ENCODE measurements at places on chromosomes 16 and 17. TPM values are rescaled to one million over a fixed set of nuclear protein-coding genes. Genes with fewer than 3 reads are reported as not detected.

DNA sequence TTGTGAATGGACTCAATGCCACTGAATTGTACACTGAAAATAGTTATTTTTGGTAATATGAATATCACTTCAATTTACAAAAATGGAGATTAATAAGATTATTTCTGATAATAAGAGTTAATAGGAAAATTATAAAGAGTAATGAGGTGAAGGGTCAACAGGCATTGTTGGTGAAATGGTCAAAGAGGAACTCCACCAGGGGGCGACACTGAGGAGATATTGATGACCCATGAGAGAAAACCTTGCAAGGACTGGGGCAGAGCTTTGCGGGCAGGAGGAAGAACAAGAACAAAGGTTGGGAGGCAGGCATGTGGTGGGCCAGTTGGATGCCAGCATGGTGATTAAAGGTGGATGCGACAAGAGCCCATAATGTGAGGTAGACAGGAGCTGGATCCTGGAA, 74.0 kb upstream of the XYLT1 start:
- H3K36me3 ChIP-seq: no peaks in the 10 kb centered on the region
- H3K27ac ChIP-seq: no peak overlapping the region
- no peak for DNase-seq
- no peak overlapping the region for H3K4me3 ChIP-seq
- no peaks in the 10 kb centered on the region for H3K4me1 ChIP-seq
- H3K27me3 ChIP-seq: no peaks in the 10 kb centered on the region

- H3K4me3 ChIP-seq: no peak overlapping the region
- H3K27ac ChIP-seq: no peak overlapping the region
- H3K36me3 ChIP-seq: no peaks in the 10 kb centered on the region
- peaks cover 34% of the 10 kb centered on the region for H3K4me1 ChIP-seq
- DNase-seq: no peak
- no peaks in the 10 kb centered on the region for H3K27me3 ChIP-seq
These were observed 126.3 kb downstream of the ZNF778 start for GRCh38 chr16:89343501-89344457.

- no peak for DNase-seq
- peaks cover 93% of the 10 kb centered on the region for H3K4me1 ChIP-seq
- no peak overlapping the region for H3K27ac ChIP-seq
- H3K4me3 ChIP-seq: peak overlapping the region; percentile 18
- no peaks in the 10 kb centered on the region for H3K27me3 ChIP-seq
These were observed 10.1 kb downstream of the IL32 start for GRCh38 chr16:3075523-3075915.

Gene FAM171A2
- 0.28 TPM for polyA plus RNA-seq

- no peak overlapping the region for H3K4me3 ChIP-seq
- no peaks in the 10 kb centered on the region for H3K27me3 ChIP-seq
- no peak for DNase-seq
- H3K4me1 ChIP-seq: no peaks in the 10 kb centered on the region
- no peak overlapping the region for H3K27ac ChIP-seq
These were observed 37.8 kb downstream of the PTRH2 start for GRCh38 chr17:59669411-59669810.

Gene IL34
- not detected for polyA plus RNA-seq

Gene TPSG1
- not detected for polyA plus RNA-seq

DNA sequence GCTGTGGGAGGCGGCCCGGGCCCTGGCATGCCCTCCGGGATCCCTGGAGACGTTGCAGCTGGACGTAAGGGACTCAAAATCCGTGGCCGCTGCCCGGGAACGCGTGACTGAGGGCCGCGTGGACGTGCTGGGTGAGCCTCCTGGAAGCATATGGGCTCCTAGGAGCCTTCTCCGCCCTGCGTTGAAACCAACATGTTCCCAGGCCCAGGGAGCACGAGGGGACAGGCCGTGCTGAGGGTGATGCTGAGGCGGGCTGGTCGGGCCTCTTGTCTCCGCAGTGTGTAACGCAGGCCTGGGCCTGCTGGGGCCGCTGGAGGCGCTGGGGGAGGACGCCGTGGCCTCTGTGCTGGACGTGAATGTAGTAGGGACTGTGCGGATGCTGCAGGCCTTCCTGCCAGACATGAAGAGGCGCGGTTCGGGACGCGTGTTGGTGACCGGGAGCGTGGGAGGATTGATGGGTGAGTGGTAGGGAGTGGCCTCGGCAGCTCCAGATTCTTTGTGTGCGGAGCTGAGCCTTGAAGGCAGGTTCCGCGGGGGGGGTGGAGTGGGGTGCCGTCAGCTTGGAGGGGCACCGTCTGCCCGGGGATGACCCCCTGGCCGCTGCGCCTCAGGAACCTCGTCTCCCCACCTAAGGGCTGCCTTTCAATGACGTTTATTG, 567 bp downstream of the HSD17B1 start:
- peak overlapping the region; percentile 79 for H3K27ac ChIP-seq
- H3K27me3 ChIP-seq: no peaks in the 10 kb centered on the region
- H3K4me1 ChIP-seq: peaks cover 17% of the 10 kb centered on the region
- H3K36me3 ChIP-seq: no peaks in the 10 kb centered on the region

DNA sequence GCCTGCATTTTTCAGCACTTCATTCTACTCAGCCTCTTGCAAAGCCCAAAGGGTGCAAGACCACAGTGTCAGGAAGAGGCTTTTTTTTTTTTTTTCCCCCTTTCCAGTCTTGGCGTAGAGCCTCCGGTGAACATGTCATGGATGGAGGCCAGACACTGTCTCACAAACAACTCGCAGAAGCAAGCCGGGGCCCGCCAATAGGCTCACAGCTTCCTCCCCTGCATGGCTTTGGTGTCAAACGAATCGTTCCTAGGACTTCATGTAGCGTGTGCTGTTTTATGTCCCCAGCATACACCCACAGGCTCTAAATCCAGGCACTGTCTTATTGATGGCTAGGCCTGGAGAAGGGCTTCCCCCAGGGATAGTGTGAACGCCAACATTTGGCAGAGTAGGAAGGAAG, 457.7 kb upstream of the MAF start:
- no peak overlapping the region for H3K4me3 ChIP-seq
- no peaks in the 10 kb centered on the region for H3K36me3 ChIP-seq
- no peak for DNase-seq
- no peaks in the 10 kb centered on the region for H3K27me3 ChIP-seq
- H3K4me1 ChIP-seq: no peaks in the 10 kb centered on the region

DNA sequence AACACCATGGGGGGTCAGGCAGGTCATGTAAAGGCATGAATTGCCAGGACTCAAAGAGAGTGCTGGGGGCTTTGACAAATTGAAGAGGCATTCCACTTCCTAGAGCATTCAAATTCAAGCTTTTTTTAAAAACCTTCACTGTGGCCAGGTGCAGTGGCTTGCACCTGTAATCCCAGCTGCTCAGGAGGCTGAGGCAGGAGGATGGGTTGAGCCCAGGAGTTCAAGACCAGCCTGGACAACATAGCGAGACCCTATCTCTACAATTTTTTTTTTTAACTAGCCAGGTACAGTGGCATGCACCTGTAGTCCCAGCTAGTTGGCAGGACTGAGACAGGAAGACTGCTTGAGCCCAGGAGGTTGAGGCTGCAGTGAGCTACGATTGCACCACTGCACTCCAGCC, 17.2 kb downstream of the ABCC12 start:
- DNase-seq: no peak
- H3K4me1 ChIP-seq: no peaks in the 10 kb centered on the region
- H3K4me3 ChIP-seq: no peak overlapping the region
- H3K36me3 ChIP-seq: no peaks in the 10 kb centered on the region
- H3K27me3 ChIP-seq: no peaks in the 10 kb centered on the region

DNA sequence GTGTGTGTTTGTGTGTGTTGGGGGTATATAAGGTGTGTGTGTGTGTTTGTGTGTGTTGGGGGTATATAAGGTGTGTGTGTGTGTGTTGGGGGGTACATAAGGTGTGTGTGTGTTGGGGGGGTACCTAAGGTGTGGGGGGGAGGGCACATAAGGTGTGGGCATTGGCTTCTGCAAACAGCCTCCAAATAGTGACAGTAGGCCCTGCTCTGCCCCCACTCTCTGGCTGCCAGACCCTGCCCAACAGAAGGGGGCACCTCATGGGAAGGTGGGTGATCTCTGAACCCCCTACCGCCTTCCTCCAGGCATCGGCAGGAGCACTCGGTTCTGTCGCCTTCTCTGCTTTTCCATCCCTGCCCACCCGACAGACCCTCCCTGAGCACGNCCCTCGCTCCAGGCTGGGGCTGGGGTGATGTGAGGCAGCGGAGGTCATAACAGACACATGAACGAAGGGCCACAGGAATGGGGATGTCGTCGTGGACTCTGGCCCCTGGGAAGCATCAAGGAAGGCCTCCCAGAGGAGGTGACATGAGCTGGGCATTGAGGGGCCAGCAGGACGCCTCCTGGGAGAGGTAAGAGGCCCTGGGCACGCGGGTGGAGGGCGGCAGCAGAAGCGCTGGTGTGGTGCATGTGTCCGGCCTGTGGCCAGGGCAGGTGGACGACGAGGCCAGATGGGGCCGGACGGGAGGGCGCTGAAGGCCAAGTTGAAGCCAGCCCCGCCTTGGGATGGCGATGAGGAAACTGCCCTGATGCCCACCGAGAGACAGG, 136.6 kb upstream of the RPH3AL start:
- H3K4me3 ChIP-seq: peak overlapping the region; percentile 76
- H3K36me3 ChIP-seq: peaks cover 4% of the 10 kb centered on the region
- H3K27me3 ChIP-seq: no peaks in the 10 kb centered on the region
- no peak for DNase-seq
- H3K4me1 ChIP-seq: peaks cover 16% of the 10 kb centered on the region
- H3K27ac ChIP-seq: peak overlapping the region; percentile 38

- H3K4me3 ChIP-seq: no peak overlapping the region
- no peak overlapping the region for H3K27ac ChIP-seq
- H3K36me3 ChIP-seq: no peaks in the 10 kb centered on the region
These were observed 24.0 kb upstream of the CIBAR2 start for GRCh38 chr16:85136213-85136701.

Gene CMTM2
- not detected for polyA plus RNA-seq

- no peaks in the 10 kb centered on the region for H3K4me1 ChIP-seq
- H3K27me3 ChIP-seq: no peaks in the 10 kb centered on the region
- no peak overlapping the region for H3K27ac ChIP-seq
- DNase-seq: no peak
- H3K36me3 ChIP-seq: no peaks in the 10 kb centered on the region
These were observed 65.8 kb downstream of the RMI2 start for GRCh38 chr16:11411059-11411550.

Gene ALDH3A1
- 0.32 TPM for polyA plus RNA-seq

GRCh38 chr16:87375426-87376135, 8.0 kb downstream of the FBXO31 start:
- no peaks in the 10 kb centered on the region for H3K36me3 ChIP-seq
- no peak overlapping the region for H3K27ac ChIP-seq
- peaks cover 3% of the 10 kb centered on the region for H3K4me1 ChIP-seq

Gene ATP2A3
- 105 TPM for polyA plus RNA-seq

- H3K27ac ChIP-seq: peak overlapping the region; percentile 54
- no peaks in the 10 kb centered on the region for H3K36me3 ChIP-seq
- peak; percentile 62 for DNase-seq
- H3K4me1 ChIP-seq: peaks cover 11% of the 10 kb centered on the region
These were observed 13.7 kb downstream of the SYCE1L start for GRCh38 chr16:77212741-77213541.

Gene GAS2L2
- not detected for polyA plus RNA-seq

DNA sequence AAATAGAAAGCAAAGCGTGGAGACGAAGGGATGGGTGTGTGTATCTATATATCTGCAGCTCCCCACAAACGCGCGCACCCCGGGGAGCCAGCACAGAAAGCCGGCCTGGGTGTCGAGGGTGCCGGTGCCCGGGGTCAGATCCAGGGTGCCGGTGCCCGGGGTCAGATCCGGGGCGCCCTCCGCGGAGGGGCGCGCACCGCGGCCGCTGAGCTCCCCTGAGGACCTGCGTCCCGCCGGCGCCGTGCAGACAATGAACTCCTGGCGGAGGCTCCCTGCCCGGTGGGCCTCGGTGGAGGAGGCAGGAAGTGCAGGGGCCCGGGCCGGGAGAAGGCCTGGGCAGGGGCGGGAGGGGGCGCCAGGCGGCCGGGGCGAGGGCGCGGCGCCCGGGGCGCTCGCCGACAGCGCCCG, 1.1 kb downstream of the ZNF423 start:
- peaks cover 17% of the 10 kb centered on the region for H3K27me3 ChIP-seq
- no peaks in the 10 kb centered on the region for H3K36me3 ChIP-seq
- DNase-seq: no peak

Gene PRAC1
- polyA plus RNA-seq: not detected

DNA sequence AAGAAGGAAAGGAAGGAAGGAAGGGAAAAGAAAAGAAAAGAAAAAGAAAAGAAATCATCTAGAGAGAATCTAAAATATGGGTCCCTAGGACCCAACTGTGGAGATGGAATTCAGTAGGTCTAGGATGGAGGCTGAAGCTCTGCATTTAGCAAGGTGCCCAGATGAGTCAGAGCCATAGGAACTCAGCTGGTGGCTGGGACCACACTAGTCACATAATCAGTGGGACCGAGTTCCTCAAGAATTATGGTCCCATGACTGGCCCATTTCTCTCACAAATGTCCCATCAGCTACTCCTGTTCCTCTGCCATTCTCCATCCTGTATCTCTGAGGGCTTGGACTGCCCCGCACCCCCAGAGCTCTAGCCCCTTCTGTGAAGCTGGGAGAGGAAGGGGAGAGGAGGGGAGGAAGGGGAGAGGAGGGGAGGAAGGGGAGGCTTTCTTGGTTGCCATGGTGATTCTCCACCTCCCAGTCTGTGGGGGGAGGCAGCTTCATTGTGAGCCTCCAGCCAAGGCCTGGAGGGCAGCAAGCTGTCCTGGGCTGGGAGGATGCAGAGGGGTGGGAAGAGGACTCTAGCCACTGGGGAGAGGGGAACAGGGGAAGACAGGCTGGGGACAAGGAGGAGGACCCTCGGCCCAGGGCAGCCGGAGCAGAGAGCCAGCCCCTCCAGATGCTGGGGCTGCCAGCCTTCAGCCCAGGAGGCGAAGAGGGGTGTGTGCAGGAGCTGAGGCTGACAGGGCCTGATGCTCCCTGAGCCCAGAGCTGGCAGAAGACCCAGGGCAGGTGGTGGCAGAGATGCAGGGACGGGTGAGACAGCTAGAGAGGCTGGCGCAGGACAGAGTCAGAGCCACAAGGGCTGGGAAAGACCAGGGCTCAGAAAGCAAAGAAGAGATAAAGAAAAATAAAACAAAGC, 37.8 kb upstream of the LHX1 start:
- H3K36me3 ChIP-seq: no peaks in the 10 kb centered on the region
- DNase-seq: no peak
- no peaks in the 10 kb centered on the region for H3K27me3 ChIP-seq
- no peak overlapping the region for H3K4me3 ChIP-seq
- no peak overlapping the region for H3K27ac ChIP-seq

DNA sequence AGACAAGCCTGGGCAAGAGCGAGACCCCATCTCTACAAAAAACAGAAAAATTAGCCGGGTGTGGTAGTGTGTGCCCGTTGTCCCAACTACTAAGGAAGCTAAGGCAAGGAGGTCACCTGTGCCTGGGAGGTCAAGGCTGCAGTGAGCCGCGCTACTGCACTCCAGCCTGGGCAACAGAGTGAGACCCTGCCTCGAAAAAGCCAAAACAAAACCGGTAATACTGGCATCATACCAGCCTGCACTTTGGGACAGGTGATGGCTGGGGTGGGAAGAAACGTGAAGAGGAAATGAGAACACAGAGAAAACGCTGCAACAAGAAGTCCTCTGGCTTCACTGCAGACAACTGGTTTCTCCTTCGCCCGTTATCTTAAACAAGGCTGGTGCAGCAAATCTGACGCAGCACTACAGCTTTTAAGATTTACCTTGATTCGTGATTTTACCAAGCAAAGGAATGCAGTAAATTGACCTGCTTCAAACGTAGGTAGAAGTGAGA, 725 bp upstream of the CASC3 start:
- H3K27me3 ChIP-seq: no peaks in the 10 kb centered on the region
- peak overlapping the region; percentile 95 for H3K27ac ChIP-seq
- H3K36me3 ChIP-seq: peaks cover 30% of the 10 kb centered on the region
- no peak for DNase-seq
- H3K4me3 ChIP-seq: peak overlapping the region; percentile 82
